ENCODE measurements at places on chromosomes 7 and 10.
A peak's percentile ranks its signal among the peaks of the same experiment; 100 is the strongest.

GRCh38 chr7:42978496-42978895 lies 46.3 kb downstream of the MRPL32 start:
- no peaks in the 10 kb centered on the region for H3K4me1 ChIP-seq
- no peak overlapping the region for H3K4me3 ChIP-seq
- H3K27me3 ChIP-seq: peaks cover 35% of the 10 kb centered on the region
- no peak for DNase-seq
- no peak overlapping the region for H3K27ac ChIP-seq

- DNase-seq: no peak
- H3K36me3 ChIP-seq: peaks cover 4% of the 10 kb centered on the region
- H3K27me3 ChIP-seq: no peaks in the 10 kb centered on the region
- no peak overlapping the region for H3K4me3 ChIP-seq
These were observed 175.3 kb upstream of the RHEB start for GRCh38 chr7:151694828-151695580.

DNA sequence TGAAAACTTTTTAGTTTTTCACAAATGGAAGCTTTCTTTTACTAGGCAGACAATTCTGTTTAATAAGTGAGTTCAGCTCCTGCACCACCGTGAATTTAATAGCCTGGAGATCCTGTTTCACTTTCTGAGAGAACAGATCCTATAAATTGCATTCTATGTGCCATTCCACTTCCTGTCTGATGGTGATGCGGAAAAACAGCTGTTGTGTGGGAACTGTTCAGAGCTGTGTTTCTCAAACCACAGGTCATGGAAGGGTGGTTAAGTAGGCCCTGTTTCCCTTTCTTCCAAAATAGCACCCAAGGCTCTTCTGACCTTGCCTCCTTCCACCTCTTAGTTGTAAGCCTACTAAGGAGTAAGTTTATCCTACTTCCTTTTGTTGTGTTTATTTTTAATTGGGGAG lies 97.2 kb upstream of the DKK1 start:
- H3K4me1 ChIP-seq: no peaks in the 10 kb centered on the region
- no peak for DNase-seq

GRCh38 chr7:130063036-130063435 lies 7.3 kb upstream of the KLHDC10 start:
- peak; percentile 73 for DNase-seq
- peaks cover 4% of the 10 kb centered on the region for H3K36me3 ChIP-seq
- no peaks in the 10 kb centered on the region for H3K4me1 ChIP-seq
- H3K27ac ChIP-seq: no peak overlapping the region

DNA sequence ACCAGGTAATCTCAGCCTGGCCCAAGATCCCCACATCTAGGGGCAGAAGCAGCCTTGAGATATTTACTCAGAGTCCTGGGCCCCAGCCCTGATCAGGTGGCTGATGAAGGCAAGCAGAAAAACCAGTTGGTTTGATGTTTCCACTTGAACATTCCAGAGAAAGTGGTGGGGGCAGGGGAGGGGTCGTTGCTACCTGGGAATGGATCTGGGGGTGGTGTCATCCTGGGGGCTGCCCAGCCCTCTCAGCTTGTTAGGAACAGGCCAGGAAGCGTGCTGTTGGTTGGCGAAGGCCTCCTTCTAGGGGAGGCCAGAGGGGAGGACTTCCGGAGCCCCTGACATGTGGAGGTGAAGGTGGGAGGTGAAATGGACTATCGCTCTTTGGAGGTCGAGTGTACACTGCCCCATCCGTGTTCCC lies 3.7 kb upstream of the ABHD11 start:
- H3K27ac ChIP-seq: no peak overlapping the region
- H3K4me1 ChIP-seq: peaks cover 14% of the 10 kb centered on the region
- H3K4me3 ChIP-seq: no peak overlapping the region

GRCh38 chr7:45446195-45446944 lies 127.8 kb upstream of the ADCY1 start:
- H3K36me3 ChIP-seq: no peaks in the 10 kb centered on the region
- no peaks in the 10 kb centered on the region for H3K4me1 ChIP-seq
- DNase-seq: no peak
- no peak overlapping the region for H3K27ac ChIP-seq

DNA sequence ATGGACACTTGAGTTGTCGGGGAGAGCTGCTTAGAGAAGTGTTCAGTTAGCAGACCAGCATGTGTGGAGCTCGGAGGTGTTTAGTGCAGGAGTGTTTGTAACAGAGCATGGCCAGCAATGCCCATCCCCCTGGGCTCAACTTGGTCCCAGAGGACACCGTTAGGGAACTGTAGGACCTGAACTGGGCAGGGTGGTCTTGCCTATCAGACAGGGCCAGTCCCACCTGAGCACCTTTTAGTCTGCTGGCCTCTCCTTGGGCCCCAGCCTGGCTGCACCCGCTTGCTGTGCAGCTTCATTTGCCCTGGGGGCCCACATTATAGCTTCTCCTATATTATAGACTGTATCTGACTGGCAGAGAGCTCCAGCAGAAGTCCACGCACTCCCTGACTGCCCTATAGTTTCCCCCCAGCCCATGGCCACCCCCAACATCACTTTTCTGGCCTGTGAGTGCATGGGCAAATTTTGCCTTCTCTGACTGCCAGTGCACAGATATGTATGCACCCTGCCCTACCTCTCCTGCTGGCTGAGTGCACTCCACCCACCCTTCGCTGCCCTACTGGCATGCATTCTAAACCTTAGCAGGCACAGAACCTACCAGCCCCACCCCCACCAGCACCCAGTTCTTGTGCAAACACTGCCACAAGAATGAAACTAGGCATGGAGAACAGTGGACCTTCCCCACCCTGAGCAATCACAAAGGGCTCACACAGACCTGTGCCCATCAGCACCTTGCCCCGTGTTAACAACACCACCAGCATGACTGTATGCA lies 1030.6 kb upstream of the GHITM start:
- DNase-seq: no peak
- no peaks in the 10 kb centered on the region for H3K4me1 ChIP-seq
- H3K4me3 ChIP-seq: no peak overlapping the region
- no peaks in the 10 kb centered on the region for H3K27me3 ChIP-seq
- H3K27ac ChIP-seq: no peak overlapping the region

- H3K27me3 ChIP-seq: peaks cover 32% of the 10 kb centered on the region
- no peaks in the 10 kb centered on the region for H3K36me3 ChIP-seq
- H3K27ac ChIP-seq: no peak overlapping the region
- no peak for DNase-seq
- no peaks in the 10 kb centered on the region for H3K4me1 ChIP-seq
- H3K4me3 ChIP-seq: no peak overlapping the region
These were observed 64.2 kb downstream of the CFAP46 start for GRCh38 chr10:132878091-132878729.

GRCh38 chr10:68562661-68563570 lies 2.8 kb downstream of the TET1 start:
- H3K4me3 ChIP-seq: no peak overlapping the region
- peaks cover 62% of the 10 kb centered on the region for H3K27me3 ChIP-seq
- no peak for DNase-seq
- no peak overlapping the region for H3K27ac ChIP-seq
- no peaks in the 10 kb centered on the region for H3K36me3 ChIP-seq
- H3K4me1 ChIP-seq: peaks cover 12% of the 10 kb centered on the region

DNA sequence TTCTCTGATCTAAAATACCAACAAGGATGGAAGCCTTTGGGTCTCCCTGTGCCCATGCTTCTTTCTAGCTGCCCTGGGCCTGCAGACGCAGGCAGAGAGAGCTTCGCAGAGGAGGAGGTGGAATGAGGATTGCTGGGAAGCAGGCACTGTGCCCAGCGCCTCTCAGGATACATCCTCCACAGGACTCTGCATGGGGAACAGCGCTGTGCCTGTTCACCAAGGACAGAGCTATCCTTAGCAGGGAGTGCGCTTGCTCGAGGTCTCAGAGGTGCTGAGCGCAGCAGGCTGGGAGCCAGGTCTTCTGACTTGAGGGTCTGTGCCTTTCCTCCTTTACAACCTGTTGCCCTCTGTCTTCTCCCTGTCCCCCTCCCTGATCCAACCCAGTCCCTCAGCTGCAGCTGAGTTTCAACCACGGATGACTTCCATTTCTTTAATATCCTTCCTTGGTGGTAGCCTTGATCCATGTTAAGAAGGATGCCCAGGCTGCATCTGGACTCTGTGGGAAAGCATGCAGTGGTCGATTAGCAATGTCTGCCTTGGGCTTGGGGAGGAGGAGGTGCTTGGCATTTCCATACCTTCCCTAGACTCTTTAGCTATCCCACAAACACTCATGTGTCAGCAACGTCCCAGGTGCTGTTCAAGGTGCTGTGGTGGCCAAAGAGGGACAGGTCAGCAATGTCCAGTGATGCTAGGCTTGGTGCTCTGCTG lies 219.6 kb upstream of the GPR26 start:
- no peak for DNase-seq
- H3K36me3 ChIP-seq: no peaks in the 10 kb centered on the region
- H3K4me1 ChIP-seq: peaks cover 15% of the 10 kb centered on the region
- H3K27ac ChIP-seq: no peak overlapping the region
- H3K27me3 ChIP-seq: peaks cover 57% of the 10 kb centered on the region

DNA sequence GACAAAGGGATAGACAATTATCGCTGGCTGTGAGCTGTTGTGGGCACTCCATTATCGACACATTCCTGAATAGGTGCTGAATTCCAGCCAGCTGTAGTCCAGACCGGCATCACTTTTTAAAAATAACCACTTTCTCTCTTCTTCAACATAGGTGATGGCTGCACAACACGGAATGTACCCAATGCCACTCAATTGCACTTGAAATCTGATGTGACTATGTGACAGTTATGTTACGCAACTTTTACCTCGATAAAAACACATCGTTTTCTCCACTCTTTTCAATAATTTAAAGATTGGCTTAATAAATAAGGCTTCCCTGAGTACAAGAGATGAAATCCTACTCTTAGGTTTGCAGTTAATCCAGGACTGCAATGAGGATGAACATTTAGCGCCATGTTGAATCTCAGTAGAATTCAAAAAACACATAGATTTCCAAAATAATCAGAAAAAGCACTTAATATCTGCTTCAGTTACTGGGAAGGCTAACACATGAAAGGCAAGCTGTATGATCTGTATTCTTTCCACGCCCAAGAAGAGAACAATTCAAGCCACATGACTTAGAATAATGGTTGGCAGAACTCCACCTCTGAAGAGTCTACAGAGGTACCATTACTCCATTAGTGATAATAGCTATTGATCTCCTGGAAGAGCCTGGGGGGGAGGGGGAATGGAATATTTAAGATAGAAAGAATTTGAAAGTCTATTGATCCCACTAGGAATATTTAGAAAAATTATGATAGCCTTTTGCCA lies 3.6 kb downstream of the YWHAG start:
- DNase-seq: no peak
- H3K27me3 ChIP-seq: no peaks in the 10 kb centered on the region
- peaks cover 56% of the 10 kb centered on the region for H3K4me1 ChIP-seq
- peak overlapping the region; percentile 7 for H3K27ac ChIP-seq

DNA sequence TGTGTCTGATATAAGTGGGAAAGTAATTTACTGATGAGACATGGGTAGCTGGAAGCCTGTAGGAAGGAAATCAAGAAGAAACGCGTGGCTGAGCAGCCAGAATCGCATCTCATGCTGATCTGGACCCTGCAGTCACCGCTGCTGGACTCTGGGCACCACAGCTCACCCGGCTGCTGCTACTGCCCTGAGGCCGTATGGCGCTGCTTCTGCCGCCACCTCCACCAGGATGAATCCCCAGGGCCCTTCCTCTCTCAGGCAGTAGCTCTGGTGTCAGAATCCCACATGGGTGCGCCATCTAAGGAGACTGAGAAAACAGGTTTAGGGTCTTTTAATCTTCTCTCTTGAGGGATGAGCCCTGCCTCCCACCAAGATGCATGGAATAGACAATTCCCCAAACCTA lies 70.3 kb upstream of the AGK start:
- H3K4me3 ChIP-seq: no peak overlapping the region
- DNase-seq: no peak
- no peaks in the 10 kb centered on the region for H3K36me3 ChIP-seq
- no peaks in the 10 kb centered on the region for H3K4me1 ChIP-seq

DNA sequence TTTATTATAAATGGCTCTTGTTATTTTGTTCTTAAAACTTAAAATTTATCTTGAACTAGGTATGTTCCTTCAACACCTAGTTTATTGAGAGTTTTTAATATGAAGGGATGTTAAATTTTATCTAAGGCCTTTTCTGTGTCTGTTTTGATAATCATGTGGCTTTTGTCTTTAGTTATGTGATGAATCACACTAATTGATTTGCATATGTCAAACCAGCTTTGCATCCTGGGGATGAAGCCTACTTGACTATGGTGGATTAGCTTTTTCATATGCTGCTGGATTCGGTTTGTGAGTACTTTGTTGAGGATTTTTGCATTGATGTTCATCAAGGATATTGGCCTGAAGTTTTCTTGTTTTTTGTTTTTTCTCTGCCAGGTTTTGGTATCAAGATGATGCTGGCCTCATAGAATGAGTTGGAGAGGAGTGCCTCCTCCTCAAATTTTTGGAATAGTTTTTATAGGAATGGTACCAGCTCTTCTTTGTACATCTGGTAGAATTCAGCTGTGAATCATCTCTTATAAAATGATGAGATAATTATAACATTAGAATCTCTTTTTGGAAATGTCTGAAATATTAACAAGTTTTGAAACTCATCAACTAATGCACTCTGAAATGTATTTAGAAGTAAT lies 78.7 kb upstream of the AGR3 start:
- peaks cover 22% of the 10 kb centered on the region for H3K27me3 ChIP-seq
- DNase-seq: no peak
- H3K36me3 ChIP-seq: no peaks in the 10 kb centered on the region
- no peak overlapping the region for H3K4me3 ChIP-seq
- no peaks in the 10 kb centered on the region for H3K4me1 ChIP-seq

Data from effector memory CD8-positive, alpha-beta T cell (primary cell).